Glomerular endothelial cell (primary cell): ENCODE measurements at places on chromosomes 11 and 22. TPM values are rescaled to one million over a fixed set of nuclear protein-coding genes. Genes with fewer than 3 reads are reported as not detected.

DNA sequence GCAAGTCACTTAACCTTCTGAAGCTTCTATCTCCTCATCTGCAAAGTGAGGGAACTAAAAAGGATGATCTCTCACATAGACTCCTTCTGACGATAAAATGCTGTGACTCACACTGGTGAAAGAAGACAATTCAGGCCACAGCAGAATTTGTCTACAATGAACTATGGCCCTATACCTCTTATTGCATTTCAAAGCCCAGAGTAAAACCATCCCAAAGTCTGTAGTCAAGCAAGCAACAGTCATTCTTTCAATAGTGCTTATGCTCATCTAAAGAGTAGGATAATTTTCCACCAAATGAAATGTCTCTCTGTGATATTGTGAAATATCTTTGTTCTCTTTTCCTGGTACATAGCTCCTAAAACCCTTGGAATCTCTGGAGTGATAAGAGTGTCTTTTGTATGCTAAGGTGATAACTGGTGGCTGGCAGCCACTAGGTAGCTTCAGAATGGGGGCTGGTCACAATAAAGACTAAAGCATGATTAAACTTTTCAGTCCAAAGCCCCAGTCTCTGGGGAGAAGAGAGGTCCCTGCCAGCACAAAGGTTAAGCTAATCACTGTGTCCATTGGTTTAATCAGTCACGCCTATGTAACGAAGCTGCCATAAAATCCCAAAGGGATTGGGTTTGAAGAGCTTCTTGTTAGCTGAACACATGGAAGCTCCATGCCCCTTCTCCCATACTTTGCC, 30.8 kb downstream of the SYTL2 start:
- DNase-seq = no peak

GAL gene
- 2.8 and 4.5 TPM in 2 replicates for total RNA-seq

ABCG4 gene
- 0.29 and 1.2 TPM in 2 replicates for total RNA-seq

DNA sequence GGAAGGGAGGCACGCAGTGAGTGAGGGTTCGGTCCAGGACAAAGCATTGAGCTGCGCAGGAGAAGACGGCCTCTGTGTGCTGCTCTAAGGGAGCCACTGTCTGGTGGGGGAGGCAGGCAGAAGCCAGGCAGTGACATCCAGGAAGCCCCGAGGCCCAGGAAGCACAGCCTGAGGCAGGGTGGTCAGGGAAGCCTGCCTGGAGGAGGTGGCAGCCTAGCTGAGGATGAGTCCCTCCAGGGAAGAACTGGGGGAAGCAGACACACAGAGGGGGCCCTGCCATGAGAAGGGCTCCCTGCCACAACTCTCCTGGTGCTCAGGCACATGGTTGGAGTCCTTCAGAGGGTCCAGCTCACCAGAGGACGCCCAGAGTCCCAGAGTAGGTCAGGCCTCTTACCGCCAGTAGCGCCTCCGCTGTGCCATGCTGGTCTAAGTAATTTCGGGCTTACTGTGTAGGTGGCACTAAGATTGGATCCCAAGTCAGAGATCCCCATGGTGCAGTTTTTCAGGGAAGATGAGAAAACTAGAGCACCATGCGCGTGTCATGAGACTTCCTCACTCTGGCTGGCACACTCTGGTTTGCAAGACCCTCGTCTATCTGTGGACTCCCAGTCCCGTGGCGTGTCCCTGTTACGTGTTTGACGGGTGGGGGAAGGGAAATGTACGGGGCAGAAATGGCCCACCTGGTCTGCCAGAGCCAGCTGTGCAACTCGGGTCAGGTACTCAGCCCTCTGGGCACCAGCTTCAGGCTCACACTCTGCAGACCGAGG, 887.2 kb downstream of the BRD1 start:
- no peak for DNase-seq

DNA sequence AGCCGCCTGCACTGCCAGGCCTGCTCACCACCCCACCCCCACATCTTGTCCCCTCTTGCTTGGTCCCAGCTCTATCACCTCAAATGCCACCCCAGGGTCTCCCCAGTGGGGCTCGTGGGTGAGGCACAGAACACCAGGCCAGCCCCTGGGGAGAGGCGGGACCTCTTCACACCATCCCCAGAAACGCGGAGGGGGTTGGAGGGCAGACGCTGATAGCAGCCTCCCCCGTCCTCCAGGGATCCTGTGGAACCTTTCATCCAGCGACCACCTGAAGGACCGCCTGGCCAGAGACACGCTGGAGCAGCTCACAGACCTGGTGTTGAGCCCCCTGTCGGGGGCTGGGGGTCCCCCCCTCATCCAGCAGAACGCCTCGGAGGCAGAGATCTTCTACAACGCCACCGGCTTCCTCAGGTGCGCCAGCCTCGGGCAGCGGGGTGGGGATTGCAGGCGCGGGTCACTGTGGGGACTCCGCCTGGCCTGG, 5.8 kb downstream of the PKP3 start:
- no peak for DNase-seq
